ENCODE measurements at places on chromosomes 3 and 15. TPM values are rescaled to one million over a fixed set of nuclear protein-coding genes. Genes with fewer than 3 reads are reported as not detected.

Gene GPR87
- total RNA-seq = 0.67 TPM

Gene CLRN1
- total RNA-seq = not detected

Gene CLSTN2
- 3.0 TPM for total RNA-seq

GRCh38 chr3:115286529-115287197, 139.6 kb upstream of the ZBTB20 start:
- no peak for DNase-seq

- peak; percentile 91 for DNase-seq
These were observed 224.8 kb upstream of the IL12A start for GRCh38 chr3:159763602-159764489.

DNA sequence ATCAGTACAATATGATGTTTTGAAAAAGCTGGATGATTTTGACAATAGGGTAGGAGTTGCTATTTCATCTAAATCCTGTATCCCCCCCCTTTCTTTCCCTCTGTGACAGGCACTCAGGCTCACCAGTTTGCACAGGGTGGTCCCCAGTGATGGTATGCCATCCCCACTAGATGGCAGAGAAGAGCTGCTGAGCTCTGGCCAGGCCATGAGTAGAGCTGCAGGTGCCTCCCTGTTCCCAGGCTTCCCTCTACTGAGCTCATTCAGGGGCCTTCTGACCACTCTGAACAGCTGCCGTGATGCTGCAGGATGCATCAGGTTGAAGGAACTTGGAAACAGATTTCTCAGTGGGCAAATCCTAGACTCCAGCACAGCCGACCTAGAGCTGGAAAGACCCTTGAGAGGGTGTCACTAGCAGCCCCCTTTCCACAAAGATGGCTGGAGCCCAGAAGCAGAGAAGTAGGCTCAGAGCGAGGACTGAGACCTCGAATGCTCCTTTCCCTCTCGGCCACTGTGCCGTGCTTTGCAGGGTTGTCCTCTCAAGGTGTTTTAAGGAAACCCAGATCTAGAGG, 45.1 kb downstream of the EFCAB12 start:
- DNase-seq = no peak

GRCh38 chr3:171412473-171412872, 47.7 kb downstream of the TNIK start:
- DNase-seq = no peak

DNA sequence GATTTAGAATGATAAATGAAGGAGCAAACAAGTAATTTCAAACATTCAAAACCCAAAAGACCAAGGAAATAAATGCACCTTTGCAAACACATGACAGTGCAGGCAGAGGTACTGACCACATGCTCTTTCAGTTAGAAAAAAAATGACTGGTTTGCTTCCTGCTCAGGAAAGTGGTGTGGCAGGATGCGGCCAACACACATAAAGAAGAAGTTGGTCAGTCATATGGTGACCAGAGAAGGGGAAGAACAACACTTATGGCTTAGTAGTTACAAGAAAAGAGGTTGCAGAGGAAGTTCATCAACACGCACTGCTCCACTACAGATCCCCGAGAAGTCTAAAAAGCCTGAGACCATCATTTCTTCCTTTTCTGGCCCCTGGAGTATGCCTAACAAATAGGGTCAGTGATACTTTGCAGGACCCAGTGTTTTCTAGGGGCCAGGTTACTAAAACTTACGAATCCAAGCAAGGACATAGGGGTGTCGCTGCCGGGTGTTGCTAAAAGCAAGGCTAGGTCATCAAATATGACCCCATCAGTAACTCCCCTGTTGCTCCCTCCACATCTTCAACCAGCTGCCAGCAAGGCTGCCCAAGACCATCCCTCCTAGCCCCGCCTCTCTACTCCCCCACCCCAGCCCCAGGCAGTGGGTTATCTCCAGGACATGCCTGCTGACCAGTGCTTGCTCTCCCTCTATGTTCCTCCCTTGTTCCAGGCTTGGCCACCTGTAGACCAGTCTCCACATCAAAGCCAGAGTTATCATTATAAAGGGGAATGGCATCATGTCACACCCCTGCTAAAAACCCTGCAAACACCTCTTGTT, 11.2 kb downstream of the ATP8B4 start:
- no peak for DNase-seq

DNA sequence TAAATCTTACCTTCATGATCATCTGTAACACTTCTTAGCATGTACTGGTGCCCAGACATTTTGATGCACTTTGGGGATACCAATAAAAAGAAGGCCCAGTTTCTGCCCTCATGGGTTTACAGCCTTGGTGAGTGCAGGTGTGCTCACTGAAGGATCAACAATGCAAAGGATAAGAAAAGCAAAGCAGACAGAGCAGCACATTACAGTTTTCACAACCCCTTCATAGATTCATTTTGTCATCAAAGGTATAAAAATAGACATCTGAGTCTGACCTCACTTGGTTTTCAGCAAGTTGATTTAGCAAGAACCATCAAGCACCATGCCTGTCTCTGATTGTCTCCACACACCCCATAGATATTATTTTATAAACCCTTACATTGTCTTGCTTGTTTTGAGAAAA, 77.6 kb downstream of the BFSP2 start:
- no peak for DNase-seq

DNA sequence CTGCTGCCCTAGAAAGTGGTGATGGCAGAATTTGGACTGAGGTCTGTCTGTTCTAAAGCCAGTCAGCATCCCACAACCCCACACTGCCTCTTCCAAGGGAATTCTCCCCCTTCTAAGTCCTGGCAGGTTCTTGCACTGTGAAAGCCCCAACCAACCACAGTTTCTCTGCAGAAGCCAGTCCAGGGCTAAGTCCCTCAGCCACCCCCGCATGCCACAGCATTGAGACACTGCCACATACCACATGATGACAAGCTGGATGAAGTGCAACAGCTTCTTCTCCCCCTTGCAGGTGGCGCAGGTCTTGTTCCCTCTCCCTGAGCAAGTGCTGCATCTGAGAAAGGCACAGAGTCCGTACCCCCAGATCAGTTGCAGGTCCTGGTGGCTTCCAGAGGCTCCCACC, 18.6 kb downstream of the SSUH2 start:
- DNase-seq = peak; percentile 53

DNA sequence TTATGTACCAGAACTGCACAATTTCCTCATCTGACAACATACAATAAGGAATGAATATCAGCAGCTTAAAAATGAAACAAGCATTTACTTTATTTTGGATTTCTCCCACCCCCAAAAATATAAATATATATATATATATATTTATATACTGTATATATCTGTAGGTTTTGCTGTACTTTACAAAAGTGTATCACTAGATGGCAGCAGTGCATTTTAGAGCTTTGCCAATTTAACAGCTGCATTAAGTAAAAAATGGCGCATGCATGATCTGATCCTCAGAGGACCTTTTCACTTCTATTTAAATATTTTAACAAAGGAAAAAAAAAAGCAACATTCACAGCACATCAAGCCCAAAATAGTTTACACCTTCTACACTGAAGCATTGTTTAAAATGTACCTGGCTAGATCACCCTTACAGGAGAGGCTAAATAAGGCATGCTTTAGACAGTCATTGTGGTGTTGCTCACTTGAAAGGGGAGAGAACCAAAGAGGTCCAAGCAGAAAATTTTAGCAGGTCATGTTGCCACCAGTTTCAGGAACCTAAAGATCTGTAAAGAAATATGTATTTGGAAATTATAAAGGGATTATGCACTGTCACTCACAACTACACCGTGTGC, 72.6 kb downstream of the NPTN start:
- no peak for DNase-seq

DNA sequence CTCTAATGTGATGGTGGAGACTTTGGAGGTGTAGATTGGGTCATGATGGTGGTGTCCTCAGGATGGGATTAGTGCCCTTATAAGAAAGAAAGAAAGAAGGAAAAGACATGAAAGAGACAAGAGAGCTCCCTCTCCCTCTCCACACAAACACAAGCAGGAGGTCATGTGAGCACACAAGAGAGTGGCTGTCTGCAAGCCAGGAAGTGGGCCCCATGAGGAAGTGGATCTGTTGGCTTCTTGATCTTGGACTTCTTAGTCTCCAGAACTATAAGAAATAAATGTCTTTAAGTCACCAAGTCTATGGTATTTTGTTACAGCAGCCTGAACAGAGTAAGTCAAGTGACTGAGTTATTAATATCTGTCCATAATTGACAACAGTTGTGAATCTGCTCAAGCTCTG, 17.1 kb downstream of the IQCB1 start:
- no peak for DNase-seq

- DNase-seq = no peak
These were observed 1207.6 kb downstream of the OTOL1 start for GRCh38 chr3:162704238-162704637.

- no peak for DNase-seq
These were observed 12.0 kb downstream of the PTH1R start for GRCh38 chr3:46889381-46890110.

Data from upper lobe of right lung (tissue), 1 donor.